ENCODE measurements at places on chromosomes 4 and X.

DNA sequence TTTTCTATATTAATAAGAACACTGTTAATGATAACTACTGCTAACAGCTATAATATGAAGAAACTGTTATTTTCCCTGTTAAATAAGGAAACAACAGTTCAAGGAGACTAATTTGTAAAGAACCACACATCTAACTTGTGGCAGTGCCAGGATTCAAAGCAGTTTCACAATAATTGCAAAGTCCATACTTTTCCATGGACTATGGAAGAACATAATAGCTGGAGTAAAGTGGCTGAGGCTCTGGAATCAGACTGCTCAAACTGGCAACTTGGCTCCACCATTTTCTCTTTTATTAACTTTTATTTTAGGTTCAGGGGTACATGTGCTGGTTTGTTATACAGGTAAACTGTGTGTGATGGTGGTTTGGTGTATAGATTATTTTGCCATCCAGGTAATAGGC lies 393.7 kb upstream of the CPEB2 start:
- no peak for DNase-seq

- no peak for DNase-seq
Measured at GRCh38 chr4:168540086-168540485, 43.2 kb downstream of the PALLD start.

DNA sequence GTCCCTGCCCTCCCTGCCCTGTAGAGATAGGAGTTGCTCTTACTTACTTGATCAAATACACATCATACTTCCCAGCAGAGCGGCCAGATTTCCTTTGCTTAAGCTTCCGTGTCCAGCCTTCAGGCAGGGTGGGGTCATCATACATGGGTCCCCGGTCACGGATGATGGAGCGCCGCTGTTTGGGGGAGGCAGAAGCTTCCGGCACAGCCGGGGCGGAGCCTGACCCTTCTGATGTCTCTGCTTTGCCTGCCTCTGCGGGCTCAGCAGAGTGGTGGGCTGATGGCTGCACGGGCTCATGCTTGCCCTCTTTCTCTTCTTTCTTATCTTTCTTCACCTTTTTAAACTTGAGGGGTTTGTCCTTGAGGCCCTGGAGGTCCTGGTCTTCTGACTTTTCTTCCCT lies 12.5 kb upstream of the IRAK1 start:
- DNase-seq, result no peak

- no peak for DNase-seq
Measured at GRCh38 chrX:23661671-23662070, 5.6 kb upstream of the PRDX4 start.

- no peak for DNase-seq
Measured at GRCh38 chr4:39134683-39135306, 47.5 kb upstream of the WDR19 start.

DNA sequence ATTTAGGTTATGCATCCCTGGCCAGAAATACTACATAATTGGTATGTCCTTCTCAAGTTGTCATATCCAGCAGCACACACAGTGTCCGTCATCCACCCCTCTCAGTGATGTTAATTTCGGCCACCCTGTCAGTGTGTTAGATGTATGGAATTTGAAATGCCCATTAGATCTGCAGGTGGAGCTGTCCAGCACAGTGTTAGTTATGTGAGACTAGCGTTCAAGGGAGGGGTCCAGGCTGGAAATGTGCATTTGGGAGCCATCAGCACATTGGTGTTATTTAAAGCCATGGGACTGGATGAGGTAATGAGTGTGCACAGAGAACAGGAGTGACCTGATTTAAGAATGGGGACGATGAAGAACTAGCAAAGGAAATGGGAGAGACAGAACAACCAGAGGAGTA lies 22.4 kb downstream of the ANAPC4 start:
- DNase-seq, result no peak

GRCh38 chr4:17664755-17665154 lies 50.3 kb downstream of the MED28 start:
- no peak for DNase-seq

GRCh38 chrX:102129473-102129872 lies 4.0 kb downstream of the TCEAL2 start:
- DNase-seq, result no peak

GRCh38 chr4:89469930-89470375 lies 162.4 kb upstream of the GPRIN3 start:
- no peak for DNase-seq

DNA sequence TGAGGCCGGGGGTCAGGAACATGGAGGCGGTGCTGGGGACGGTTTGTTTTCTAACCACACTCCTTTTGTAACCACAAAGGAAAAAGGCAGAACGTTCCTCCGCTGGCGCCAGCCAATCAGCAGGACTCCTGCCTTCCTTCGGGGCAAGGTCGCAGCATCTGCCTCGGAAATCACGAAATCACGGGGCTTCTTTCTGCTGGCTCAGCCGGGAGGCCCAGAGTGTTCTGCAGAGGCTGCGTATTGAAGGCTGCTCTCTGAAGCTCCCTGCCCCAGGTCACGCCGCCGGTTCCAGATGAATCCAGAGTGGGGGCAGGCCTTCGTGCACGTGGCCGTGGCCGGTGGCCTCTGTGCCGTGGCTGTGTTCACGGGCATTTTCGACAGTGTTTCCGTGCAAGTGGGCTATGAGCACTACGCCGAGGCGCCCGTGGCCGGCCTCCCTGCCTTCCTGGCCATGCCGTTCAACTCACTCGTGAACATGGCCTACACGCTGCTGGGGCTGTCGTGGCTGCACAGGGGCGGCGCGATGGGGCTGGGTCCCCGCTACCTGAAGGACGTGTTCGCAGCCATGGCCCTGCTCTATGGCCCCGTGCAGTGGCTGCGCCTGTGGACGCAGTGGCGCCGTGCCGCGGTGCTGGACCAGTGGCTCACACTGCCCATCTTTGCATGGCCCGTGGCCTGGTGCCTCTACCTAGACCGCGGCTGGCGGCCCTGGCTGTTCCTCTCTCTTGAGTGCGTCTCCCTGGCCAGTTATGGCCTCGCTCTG lies 9.4 kb downstream of the TMEM187 start:
- no peak for DNase-seq

GRCh38 chr4:28879178-28879577 lies 1841.0 kb upstream of the PCDH7 start:
- no peak for DNase-seq

DNA sequence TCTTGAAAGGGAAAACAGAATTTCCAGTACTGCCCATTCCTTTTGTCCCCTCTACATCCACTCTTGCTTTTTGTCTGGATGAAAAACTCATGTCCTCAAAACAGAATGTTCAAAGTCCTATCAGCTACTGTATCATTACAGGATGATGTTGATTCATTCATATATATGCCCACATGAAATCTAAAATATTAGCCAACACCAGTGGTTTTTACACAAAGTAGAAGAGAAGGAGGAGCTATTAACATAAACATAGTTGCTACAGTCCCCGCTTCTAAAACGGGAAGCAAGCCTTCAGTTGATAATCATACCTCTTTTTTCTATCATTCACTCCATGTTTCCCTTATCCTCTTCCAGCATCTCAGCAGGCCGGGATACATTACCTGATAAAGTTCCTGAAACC lies 7.7 kb upstream of the THOC2 start:
- no peak for DNase-seq

DNA sequence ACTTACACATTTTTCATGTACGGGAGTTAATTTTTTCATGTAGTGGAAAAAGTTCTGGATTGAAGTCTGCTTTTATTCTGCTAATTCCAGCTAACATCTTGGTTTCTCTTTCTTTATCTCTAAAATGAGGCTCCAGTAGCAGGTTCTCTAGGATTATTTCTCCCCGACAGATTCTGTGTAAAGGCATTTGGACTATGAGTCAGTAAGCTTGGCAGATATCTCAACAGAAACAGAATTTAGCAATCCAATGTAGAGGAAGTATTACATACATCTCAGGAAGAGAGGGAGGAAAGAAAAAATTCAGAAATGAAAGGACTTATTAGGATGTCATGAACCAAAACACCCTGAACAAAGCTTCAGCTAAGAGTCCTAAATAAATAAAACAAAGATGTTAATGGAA lies 1682.3 kb upstream of the TENM3 start:
- no peak for DNase-seq

DNA sequence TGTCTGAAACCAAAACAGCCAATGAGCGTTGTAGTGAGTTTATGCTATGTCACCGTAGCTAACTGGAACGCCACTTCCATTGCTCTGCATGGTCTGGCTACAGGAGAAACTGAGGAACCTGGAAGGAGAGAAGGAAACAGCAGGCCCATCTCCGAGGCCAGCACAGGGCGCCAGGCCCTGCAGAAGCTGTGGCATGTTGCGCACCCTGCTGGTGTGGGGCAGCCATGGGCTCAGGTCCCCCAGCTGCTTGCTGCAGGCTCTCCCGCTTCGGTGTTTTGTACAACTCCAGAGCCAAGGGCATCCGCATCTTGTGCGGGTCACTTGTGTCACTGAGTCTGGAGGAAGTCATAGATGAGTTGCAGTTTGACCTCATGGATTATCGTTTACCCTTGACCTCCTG lies 89.2 kb downstream of the AFAP1 start:
- no peak for DNase-seq

DNA sequence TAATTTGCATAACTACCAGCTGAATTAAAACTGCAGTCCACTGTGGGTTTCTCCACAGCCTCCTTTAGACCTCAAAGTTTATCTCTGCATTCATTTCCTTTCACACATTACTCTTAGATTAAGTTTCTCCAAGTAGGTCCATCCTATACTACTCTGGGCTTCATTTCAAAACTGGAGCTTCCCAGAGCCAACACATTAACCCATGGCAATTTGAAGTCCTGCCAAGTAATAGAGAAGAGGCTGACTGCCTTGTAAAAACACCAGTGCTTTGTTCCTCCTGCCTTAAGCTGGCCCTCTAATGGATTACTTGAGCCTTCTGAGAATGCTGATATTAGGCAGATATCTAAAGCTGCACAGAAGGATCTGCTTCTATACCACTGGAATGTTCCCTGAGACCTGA lies 997.2 kb upstream of the SLIT2 start:
- no peak for DNase-seq

- no peak for DNase-seq
Measured at GRCh38 chr4:123073650-123074049, 151.3 kb upstream of the NUDT6 start.

GRCh38 chr4:18844726-18845125 lies 823.2 kb upstream of the LCORL start:
- no peak for DNase-seq

- DNase-seq, result no peak
Measured at GRCh38 chrX:1389181-1389992, 2.5 kb downstream of the SLC25A6 start.

DNA sequence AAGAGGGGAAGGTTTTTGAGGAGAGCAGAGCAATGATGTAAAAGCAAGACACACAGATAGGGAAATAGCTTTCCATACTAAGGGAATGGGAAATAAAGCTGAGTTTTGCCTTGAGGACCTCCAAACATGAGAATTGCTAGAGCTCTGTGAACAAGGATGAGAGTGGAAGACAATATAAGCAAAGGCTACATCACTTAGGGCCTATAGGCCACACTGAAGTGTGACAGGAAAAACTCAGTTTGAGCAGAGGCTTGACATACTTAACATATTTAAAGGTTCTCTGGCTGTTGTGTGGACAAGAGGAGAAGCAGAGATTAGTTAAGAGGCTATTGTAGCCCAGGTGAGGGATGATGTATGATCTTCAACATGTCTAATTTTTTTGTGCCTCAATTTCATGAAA lies 5.3 kb upstream of the SRP72 start:
- no peak for DNase-seq

GRCh38 chr4:174408841-174409552 lies 113.3 kb downstream of the HPGD start:
- DNase-seq, result no peak

DNA sequence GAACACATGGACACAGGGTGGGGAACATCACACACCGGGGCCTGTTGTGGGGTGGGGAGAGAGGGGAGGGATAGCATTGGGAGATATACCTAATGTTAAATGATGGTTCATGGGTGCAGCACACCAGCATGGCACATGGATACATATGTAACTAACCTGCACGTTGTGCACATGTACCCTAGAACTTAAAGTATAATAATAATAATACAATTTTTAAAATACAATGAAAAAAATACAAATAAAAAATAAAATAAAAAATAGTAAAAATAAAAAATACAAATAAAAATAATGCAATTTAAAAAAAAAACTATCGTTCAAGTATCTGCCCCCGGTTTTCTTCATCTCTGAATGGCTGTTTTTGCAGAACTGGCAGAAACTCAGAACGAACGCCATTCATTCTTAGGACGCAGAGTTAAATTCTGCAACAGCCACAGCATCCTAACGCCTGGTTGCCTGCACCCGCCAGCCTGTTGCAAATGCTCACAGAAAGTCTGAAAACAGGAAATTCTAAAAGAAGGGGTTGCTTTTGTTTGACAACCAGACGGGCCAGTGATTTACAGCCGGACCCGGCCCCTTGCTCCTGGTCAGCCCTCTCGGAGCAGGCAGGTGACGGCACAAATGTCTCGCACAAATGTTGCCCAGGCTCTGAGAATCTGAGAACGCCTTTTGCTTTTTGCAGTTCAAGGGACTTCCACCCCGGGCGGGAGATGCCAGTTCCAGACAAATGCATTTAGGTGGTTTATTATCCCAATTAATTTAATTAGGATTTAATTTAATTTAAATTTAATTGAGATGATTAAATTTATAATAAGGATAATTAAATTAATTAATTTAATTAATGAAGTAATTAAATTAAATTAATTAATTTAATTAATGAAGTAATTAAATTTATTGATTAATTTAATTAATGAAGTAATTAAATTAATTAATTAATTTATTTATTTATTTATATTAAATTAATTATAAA lies 47.8 kb downstream of the CRLF2 start:
- DNase-seq, result no peak

DNA sequence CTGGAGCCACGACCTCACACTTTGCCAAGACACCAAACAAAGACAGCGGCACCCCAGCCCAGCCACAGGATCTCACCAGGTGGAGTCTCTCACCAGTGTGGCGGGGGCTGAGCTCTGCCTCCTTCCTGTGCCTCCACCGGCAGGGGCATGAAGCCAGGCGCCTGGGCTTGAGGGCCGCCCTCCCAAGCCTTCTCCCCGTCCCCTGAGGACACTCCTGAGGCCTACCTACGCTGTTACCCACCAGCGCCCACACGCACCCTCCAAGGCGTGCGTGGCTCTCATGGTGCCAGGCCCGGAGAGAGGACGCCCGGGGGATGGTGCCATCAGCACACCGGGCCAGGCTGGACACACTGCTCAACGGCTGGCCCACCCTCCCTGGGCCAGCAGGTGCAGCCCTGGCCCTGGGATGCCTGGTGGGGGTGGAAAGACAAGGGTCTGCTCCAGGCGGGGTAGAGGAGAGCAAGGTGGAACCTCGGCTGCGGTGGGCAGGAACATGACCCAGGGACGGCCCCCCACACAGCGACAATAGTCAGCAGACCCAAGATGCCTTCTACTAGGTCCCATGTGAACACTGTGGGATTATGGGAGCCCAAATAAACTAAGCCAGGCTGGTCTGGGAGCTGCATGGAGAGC lies 22.1 kb downstream of the NELFA start:
- DNase-seq, result no peak

- DNase-seq, result no peak
Measured at GRCh38 chr4:25816591-25817058, 46.2 kb downstream of the SEL1L3 start.

GRCh38 chr4:76267811-76268210 lies 16.3 kb downstream of the FAM47E start:
- no peak for DNase-seq

Measured in activated CD4-positive, CD25-positive, alpha-beta regulatory T cell (primary cell).